AG04449 (cell line): ENCODE measurements at places on chromosomes 7 and 10.

- no peak for DNase-seq
These were observed 221.7 kb upstream of the LYZL1 start for GRCh38 chr10:29067161-29067560.

DNA sequence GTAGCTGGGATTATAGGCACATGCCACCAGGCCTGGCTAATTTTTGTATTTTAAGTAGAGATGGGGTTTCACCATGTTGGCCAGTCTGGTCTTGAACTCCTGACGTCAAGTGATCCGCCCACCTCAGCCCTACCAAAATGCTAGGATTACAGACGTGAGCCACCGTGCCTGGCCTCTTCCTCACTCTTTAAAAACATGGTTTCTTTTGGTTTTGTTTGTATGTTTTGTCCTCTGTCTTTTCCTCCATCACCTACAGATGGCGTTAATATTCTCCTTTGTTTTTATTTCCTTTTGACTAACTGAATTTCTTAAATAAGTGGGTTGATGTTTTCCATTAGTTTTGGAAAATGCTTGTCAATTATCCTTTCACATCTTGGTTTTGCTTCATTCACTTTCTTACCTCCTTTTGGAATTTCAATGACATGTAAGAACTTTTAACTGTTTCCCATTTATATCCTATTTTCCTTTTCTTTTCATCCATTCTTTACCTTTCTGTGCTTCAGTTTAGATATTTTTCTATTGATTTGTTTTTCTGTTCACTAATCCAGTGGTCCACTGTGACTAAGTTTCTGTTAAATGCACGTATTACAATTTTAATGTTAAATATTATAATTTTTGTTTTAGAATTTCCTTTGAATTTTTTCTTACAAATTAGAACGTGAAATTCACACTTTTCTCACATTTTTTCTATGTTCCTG is 104.1 kb downstream of the ZNF467 start:
- no peak for DNase-seq

DNA sequence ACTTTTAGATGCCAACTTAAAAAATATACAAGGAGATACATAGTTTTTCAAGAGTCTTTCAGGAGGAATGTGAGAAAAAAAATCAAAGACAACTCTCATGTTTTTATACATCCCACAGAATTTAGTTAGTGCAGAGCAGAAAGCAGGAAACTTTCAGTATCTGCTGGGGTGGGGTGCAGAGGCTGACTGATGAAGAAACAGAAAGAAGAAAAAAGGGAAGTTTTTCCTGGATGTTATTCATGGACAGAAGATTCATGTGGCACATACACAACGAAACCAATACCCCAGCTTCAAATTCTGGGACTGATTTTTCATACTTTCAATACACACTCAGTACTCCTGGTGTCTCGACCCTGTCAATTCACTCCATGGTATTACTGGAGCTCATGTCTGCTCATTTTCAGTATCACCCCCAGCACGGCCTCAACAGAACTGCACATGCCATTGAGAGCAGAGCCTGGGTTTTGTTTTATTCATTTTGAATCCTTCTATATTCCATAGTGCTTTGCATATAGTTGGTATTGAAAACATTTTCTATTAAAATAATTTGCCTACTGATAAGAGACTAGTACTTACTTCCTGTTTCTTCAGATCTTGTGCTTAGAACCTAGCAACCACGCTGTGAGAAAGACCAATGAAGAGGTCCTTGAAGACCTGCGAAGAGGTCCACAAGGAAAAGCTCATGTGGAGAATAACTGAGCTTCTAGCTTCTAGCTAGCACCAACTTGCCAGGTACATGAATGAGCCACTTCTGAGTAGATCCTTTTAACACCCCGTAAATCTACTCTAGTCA is 49.0 kb downstream of the NDUFB2 start:
- no peak for DNase-seq

DNA sequence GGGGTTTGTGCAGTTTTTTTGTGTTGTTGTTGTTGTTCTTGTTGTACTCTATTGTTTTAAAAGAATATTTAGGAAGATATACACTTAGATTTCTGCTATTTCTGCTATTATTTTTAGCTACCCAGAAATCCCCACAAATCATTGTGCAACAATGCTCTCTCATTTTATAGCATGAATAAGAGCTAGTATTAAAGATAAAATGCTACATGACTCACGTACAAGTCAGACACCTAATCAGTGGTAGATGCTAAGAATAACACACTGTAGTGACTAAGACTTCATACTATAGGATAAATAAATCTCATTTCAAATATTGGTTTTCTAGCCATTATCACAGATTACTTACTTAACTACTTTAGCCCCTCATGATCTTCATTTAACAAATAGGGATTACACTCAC is 920.5 kb downstream of the KCNMA1 start:
- DNase-seq: peak; percentile 42

DNA sequence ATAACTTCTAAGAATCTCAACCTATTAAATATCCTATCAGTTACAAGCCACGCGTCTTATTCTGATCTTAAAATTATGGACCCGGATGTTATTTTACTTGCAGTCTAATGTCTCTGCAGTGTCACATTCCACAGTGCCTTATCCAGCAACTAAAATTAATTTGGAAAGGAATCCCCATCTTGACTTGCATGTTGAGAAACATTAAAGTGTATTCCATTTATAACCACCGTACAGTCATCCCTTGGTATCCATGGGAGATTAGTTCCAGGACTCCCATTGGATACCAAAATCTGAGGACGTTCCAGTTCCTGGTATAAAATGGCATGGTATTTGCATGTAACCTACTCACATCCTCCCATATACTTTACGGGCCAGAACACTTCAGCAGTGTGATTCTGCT is 194.7 kb downstream of the ARHGAP21 start:
- DNase-seq: no peak

GRCh38 chr7:15667991-15668390 is 18.5 kb downstream of the MEOX2 start:
- DNase-seq: no peak

DNA sequence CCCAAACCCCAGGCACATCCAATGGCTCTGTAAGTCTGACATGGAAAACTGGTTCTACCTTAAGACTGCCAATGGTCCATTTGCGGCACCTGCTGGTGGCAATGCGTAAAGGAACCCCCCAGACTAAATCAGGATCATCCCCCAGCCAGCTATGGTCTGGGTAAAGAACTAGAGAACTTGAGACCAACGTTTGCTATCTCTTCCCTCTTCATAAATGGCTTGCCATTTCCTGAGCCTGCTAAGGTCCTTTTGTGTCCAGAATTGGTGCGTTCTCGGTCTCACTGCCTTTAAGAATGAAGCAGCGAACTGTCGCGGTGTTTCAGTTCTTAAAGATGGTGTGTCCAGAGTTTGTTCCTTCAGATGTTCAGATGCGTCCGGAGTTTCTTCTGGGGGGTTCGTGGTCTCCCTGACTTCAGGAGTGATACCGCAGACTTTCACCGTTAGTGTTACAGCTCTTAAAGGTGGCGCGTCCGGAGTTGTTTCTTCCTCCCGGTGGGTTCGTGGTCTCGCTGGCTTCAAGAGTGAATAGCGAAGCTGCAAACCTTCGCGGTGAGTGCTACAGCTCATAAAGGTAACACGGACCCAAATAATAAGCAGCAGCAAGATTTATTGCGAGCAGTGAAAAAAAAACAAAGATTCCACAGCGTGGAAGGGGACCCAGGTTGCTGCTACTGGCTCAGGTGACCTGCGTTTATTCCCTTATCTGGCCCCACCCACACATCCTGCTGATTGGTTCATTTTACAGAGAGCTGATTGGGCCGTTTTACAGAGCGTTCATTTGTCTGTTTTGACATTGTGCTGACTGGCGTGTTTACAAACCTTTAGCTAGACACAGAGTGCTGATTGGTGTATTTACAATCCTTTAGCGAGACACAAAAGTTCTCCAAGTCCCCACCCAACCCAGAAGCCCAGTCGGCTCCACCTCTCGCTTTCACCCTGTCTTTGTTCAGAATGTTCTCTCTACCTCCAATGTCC is 95.4 kb downstream of the ELMO1 start:
- DNase-seq: no peak

DNA sequence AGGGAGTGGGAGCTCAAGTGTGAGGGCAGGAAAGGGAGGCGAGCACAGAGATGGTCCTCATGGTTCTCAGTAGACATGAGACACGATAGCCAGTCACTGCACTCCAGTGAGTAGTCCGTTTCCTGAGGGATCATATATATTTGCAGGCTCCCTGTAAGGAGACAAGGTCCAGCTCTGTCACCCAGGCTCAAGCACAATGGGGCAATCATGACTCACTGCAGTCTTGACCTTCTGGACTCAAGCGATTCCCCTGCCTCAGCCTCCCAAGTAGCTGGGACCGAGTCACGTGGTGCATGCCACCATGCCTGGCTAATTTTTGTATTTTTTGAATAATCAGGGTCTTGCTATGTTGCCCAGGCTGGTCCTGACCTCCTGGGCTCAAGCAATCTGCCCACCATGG is 116.7 kb downstream of the CCDC3 start:
- no peak for DNase-seq

DNA sequence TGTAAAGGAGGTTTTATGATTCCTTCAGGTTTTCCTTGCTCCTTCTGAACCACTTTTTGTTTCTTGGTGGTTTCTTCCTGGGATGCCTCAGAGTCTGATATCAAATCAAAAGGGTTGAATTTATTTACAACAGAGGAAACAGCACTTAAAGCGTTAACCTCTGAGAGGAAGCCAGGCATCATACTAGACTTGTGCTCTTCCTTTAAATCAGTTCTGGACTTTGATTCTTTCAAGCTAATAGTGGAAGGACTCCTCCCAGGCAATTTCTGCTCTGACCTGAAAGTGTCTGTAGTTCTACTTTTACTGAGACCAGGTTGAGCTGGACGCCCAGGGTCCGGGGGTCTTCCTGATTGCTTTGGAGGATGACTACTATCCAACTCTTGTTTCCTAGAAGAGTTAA is 6.7 kb downstream of the PCLO start:
- DNase-seq: no peak

GRCh38 chr7:41769162-41769561 is 66.3 kb upstream of the INHBA start:
- no peak for DNase-seq

- no peak for DNase-seq
These were observed 120.7 kb downstream of the TES start for GRCh38 chr7:116331020-116331419.

DNA sequence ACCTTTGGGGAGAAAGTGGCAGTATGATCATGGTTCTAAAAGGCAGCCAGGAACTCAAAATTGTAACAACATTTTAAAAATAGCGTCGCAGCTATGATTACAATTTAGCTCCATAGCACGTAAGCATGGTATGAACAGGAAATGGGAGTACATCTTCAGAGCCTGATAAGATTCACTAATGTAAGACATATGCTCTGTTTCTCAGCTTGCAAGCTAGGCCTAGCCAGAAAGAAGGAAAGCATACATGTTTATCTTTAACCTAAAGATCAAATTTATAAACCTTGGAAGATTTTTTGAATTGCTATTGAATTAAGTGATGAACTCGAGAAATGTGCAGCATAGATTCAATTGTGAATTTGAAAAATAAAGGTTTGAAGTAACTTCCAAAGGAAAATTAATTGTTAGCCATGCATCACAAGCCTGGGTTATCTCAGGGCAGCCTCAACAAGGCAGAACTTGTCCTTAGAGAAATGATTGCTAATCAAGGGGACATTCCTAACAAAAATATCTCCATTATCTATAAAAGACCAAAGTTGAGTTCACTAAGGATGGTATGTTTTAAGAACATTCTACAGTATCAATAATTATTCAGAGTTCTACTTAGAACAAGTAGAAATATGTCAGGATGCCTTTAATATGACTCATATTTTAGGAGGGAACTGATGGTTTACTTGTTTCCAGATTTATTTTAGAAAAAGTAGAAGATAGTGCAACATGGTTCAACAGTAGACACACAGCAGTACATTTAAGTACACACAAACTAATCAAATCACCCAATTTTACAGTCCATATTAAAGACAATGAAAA is 38.8 kb upstream of the SEPTIN7 start:
- peak; percentile 44 for DNase-seq

DNA sequence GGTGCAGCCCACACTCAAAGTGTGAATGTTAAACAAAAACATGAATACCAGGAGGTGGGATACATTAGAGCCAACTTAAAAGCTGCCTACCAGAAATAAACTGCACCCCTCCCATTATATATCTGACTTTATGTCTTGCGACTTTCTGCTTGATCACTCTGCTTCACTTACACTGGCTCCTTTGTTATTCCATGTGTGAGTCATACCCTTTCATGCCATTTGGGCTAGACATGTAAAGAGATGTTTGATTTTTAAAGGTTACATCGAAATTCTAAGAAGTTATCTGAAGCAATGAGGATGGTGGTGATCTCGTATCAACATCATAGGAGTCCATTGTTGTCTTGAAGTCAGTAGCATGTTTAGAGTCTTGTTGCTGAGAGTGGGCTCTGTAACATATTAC is 31.6 kb upstream of the ETV1 start:
- DNase-seq: peak; percentile 2

- DNase-seq: no peak
These were observed 81.5 kb downstream of the ITIH5 start for GRCh38 chr10:7585228-7585627.

- no peak for DNase-seq
These were observed 26.2 kb upstream of the CARD11 start for GRCh38 chr7:3069771-3070449.

DNA sequence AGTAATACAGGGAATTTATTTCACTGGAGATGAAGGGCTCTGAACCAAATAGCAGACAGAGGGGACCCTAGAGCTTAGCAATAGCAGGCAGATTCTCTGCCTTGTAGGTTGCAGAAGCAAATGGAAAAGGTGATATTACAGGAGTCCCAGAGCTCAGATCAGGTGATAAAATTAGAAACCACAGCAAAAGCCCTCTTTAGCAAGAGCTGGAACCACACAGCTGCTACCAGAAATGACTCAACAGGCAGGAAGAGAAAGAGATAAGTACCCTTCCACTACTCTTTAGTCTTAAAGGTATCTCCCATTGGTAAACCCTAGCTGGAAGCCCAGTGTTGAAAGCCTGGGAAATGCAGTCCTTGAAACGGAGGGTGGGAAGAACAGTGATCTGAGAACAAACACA is 535.6 kb upstream of the GHITM start:
- DNase-seq: no peak

DNA sequence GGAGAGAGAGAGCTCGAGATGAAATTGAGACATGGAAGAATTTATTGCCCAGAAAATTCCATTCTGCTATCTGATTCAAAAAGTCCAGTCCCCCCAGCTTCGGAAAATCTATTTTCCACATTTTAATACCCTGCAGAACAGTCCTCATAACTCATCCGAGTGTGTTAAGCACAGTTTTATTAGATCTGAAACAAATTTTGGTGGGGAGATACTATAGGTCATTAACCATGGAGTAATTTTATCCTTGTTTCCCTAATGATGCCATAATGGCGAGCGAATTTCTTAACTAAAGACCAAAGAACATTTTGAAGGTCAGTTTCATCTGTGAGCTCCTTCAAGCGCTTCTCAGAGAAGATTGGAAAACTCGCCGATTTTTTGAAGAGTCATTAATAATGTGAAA is 78.1 kb downstream of the HIF1AN start:
- DNase-seq: no peak

- no peak for DNase-seq
These were observed 146.3 kb upstream of the CELF2 start for GRCh38 chr10:10871352-10871751.

GRCh38 chr10:60968504-60968903 is 24.5 kb upstream of the RHOBTB1 start:
- DNase-seq: no peak
